ENCODE measurements at places on chromosomes 6 and 20. TPM values are rescaled to one million over a fixed set of nuclear protein-coding genes. Genes with fewer than 3 reads are reported as not detected.

Gene GNRH2
- 0.28 TPM for polyA plus RNA-seq

Gene SLC17A1
- 2.1 TPM for polyA plus RNA-seq

Gene SEL1L2
- not detected for polyA plus RNA-seq

Gene ENPP4
- 0.04 TPM for polyA plus RNA-seq

Gene CST7
- not detected for polyA plus RNA-seq

Gene SIRPB1
- 0.41 TPM for polyA plus RNA-seq

Gene MAS1
- not detected for polyA plus RNA-seq

Gene KCNK15
- 0.03 TPM for polyA plus RNA-seq

GRCh38 chr20:62507323-62507722 is 31.5 kb upstream of the GATA5 start:
- H3K4me1 ChIP-seq: no peaks in the 10 kb centered on the region
- H3K27me3 ChIP-seq: peaks cover 4% of the 10 kb centered on the region
- H3K27ac ChIP-seq: no peak overlapping the region
- no peak for DNase-seq

DNA sequence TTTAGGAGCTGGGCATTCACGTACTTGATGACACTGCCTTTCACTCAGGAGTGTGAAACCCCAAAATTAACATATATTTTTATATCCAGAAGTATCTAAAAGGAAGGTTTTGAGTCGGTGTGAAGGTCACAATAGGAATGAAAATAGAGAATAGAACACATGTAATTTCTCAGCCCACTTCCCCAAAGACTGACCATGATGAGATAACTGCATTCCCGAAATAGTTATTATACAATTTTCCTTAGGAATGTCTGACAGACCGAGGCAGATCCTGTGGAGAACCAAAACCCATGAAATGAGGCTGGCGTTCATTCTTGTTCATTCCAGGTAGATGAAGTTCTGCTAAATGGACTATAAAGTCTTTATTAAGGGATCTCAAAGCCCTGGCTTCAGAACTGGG is 10.3 kb downstream of the NSFL1C start:
- no peak overlapping the region for H3K4me3 ChIP-seq
- H3K27ac ChIP-seq: no peak overlapping the region
- no peaks in the 10 kb centered on the region for H3K27me3 ChIP-seq

- no peaks in the 10 kb centered on the region for H3K36me3 ChIP-seq
- no peaks in the 10 kb centered on the region for H3K27me3 ChIP-seq
- H3K4me3 ChIP-seq: no peak overlapping the region
- no peak for DNase-seq
Measured at GRCh38 chr6:80425089-80425823, 318.8 kb downstream of the BCKDHB start.

- no peaks in the 10 kb centered on the region for H3K36me3 ChIP-seq
- H3K27me3 ChIP-seq: no peaks in the 10 kb centered on the region
- no peak overlapping the region for H3K27ac ChIP-seq
- DNase-seq: peak; percentile 53
- no peak overlapping the region for H3K4me3 ChIP-seq
- H3K4me1 ChIP-seq: peaks cover 18% of the 10 kb centered on the region
Measured at GRCh38 chr6:145090801-145091585, 644.3 kb downstream of the EPM2A start.

DNA sequence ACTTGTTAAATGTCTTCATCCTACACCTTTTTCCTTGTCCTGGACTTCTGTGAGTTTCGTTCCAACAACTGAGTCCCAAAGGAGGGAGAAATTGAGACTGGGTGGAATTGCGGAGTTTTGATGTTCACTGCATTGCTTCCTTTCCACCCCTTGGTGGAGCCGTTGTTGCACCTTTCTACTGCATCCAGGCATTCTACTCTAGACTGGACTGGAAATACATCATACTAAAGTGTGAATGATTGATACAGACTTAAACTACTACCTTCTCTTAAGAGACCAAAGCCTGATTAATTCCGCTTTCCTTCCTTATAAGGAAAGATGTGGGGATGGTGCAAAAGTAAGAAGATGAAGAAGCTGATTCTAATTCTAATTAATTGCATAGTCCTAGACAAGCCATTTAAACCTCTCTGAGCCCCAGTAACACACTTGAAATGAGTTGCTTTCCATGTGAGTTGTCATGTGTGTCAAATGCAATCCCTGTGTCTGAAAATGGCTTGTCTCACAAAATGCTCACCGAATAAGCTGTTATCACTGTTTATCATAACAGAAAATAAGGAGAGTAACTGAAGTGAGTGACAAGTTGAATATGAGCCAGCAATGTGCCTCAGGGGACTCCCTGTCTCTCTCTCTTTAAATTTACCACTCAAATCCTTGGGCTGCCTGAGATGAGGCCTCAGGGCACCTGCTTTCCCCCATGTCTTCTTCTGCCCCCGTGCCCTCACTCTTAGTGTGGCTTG is 338.3 kb upstream of the CHD6 start:
- H3K4me1 ChIP-seq: no peaks in the 10 kb centered on the region
- no peak overlapping the region for H3K27ac ChIP-seq
- no peaks in the 10 kb centered on the region for H3K27me3 ChIP-seq
- H3K4me3 ChIP-seq: no peak overlapping the region
- DNase-seq: peak; percentile 39
- H3K36me3 ChIP-seq: no peaks in the 10 kb centered on the region

DNA sequence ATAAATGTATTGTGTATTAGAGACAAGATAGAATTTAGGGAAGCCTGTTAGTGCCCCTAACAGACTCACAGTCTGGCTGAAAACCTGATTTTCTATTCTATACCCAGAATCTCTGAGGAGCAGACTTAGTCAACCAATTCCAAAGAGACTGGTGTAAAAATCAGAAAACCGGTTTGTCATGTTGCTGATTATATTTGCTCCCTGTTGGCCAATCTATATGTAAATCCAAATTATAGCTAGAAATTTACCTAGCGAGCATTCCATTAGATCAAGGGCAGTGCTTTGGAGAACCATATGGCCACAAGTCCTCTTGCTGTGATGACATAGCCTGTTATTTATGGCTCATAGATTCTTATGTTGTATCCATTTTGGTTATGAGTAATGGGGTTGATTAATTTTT is 4.8 kb downstream of the NFYA start:
- H3K36me3 ChIP-seq: peaks cover 10% of the 10 kb centered on the region
- H3K27ac ChIP-seq: no peak overlapping the region
- DNase-seq: no peak
- H3K27me3 ChIP-seq: no peaks in the 10 kb centered on the region

GRCh38 chr6:142942805-142943227 is 2.2 kb downstream of the HIVEP2 start:
- peaks cover 29% of the 10 kb centered on the region for H3K4me1 ChIP-seq
- no peaks in the 10 kb centered on the region for H3K27me3 ChIP-seq
- no peaks in the 10 kb centered on the region for H3K36me3 ChIP-seq
- peak overlapping the region; percentile 13 for H3K27ac ChIP-seq
- H3K4me3 ChIP-seq: no peak overlapping the region

- DNase-seq: peak; percentile 73
- peak overlapping the region; percentile 43 for H3K27ac ChIP-seq
- H3K36me3 ChIP-seq: peaks cover 5% of the 10 kb centered on the region
- no peak overlapping the region for H3K4me3 ChIP-seq
- peaks cover 69% of the 10 kb centered on the region for H3K4me1 ChIP-seq
Measured at GRCh38 chr20:38985603-38986170, 23.5 kb downstream of the DHX35 start.

GRCh38 chr6:2658788-2659187 is 91.9 kb downstream of the MYLK4 start:
- H3K36me3 ChIP-seq: no peaks in the 10 kb centered on the region
- 0 out of 3 replicates have a peak, but pooled peaks cover 3% of the 10 kb centered on the region for H3K27me3 ChIP-seq
- DNase-seq: peak; percentile 68
- no peak overlapping the region for H3K27ac ChIP-seq
- H3K4me3 ChIP-seq: no peak overlapping the region
